ENCODE measurements at places on chromosomes 4 and X.
A peak's percentile ranks its signal among the peaks of the same experiment; 100 is the strongest.

GRCh38 chrX:23656684-23657083 is 10.6 kb upstream of the PRDX4 start:
- no peak for DNase-seq
- H3K4me1 ChIP-seq: no peaks in the 10 kb centered on the region
- H3K27me3 ChIP-seq: no peaks in the 10 kb centered on the region
- no peak overlapping the region for H3K4me3 ChIP-seq

DNA sequence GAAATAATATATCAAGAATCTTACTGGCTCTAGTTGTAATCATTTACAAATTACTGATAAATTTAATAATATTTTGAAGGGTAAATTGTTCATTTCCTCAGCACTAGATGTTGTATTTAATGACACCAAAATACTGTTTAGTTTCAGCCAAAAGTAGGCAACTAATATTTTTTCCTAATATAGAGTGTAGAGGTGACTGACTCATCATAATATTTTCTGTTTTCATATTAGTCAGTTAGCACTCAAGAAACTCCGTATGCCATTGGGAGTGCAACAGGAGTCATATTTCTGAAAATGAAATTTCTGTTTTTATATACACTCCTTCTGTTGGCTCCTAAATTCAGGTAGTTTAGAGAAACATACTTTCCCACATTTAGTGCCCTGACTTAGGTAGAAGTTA is 36.6 kb upstream of the PTPN13 start:
- H3K36me3 ChIP-seq: no peaks in the 10 kb centered on the region
- no peak overlapping the region for H3K27ac ChIP-seq
- H3K27me3 ChIP-seq: peaks cover 10% of the 10 kb centered on the region
- DNase-seq: no peak
- H3K4me3 ChIP-seq: no peak overlapping the region

DNA sequence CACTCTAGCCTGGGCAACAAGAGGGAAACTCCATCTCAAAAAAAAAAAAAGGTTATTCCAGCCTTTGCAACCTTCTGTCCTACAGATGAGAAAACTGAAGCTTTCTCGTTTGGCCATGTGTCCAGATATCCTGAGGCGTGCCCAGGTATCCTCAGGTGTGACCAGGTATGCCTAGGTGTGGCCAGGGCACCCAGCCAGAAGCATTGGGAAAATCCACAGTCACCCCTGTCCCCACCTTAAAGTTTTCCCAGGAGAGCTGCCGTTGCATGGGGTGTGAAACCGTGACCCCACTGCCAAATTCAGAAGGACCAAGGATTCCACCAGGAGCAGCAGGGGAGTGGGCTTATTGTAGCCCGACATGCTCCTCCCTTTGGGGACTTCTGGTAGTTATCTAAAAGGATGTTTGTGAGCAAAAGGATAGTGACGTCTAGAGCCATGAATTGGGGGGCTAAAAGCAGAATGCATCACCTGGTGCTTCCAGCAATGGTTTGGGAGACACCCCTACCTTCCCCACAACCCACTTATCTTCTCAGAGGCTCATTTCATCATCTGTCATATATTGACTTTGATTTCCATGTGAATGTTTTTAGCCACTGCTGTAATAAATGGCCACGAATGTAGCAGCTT is 4.0 kb upstream of the DHRSX start:
- DNase-seq: no peak
- no peak overlapping the region for H3K27ac ChIP-seq
- H3K36me3 ChIP-seq: no peaks in the 10 kb centered on the region
- no peaks in the 10 kb centered on the region for H3K27me3 ChIP-seq

DNA sequence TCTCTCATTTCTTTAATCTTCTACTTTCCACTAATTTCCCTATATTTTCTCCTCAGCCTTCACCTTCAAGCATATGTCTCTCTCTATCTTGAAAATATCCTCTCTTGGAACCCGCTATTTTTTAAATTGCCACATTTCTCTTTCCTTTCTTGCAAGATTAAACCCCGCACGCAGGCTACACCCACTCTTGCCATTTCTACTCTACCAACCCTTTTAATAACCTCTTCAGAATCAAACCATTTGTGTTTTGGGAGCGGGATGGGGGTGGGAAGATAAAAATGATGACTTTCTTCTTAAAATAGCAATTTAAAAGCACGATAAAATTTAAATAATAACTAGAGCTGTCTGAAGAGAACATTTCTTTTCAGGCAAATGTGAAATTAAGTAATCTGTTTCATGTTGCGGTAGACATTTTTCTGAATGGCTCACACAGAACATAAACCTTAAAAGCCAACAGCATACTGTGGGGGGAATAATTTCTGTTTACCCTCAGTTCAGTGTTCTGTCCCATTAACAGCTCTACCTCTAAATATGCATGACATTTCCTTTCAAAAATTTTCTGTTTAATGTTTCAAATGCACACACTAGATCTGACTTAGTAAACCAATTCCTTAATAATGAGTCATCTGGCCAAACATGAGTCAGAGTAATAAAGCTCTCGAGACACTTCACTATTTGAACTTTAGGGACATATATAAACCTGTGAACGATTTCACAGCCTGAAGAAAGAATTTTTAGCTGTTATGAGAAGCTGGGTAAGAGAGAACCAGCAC is 20.5 kb downstream of the ARSJ start:
- no peaks in the 10 kb centered on the region for H3K27me3 ChIP-seq
- H3K4me1 ChIP-seq: peaks cover 4% of the 10 kb centered on the region
- no peak for DNase-seq
- H3K36me3 ChIP-seq: no peaks in the 10 kb centered on the region

- no peak overlapping the region for H3K27ac ChIP-seq
- no peak for DNase-seq
- H3K4me3 ChIP-seq: no peak overlapping the region
- H3K36me3 ChIP-seq: no peaks in the 10 kb centered on the region
Measured at GRCh38 chr4:80925293-80925692, 105.2 kb upstream of the BMP3 start.

DNA sequence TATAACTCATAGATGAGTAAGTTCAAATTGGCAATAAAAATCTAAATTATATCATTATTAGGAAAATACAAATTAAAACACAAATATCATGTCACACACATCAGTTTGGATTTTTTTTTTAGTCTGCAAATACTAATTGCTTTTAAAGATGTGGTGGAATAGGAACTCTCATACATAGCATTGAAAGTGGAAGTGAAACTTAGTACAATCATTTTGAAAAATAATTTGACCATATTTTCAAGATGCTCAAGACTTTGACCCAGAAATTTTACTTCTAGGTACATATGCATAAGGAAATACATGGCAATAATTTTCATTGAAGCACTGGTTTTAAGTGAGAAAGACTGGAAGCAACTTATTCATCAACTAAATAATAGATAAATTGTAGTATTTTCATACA is 147.5 kb upstream of the SMIM31 start:
- no peaks in the 10 kb centered on the region for H3K36me3 ChIP-seq
- H3K4me3 ChIP-seq: no peak overlapping the region
- DNase-seq: no peak
- no peaks in the 10 kb centered on the region for H3K4me1 ChIP-seq
- no peaks in the 10 kb centered on the region for H3K27me3 ChIP-seq

GRCh38 chr4:53861856-53862610 is 202.4 kb downstream of the CHIC2 start:
- no peak overlapping the region for H3K4me3 ChIP-seq
- no peaks in the 10 kb centered on the region for H3K36me3 ChIP-seq
- peak; percentile 45 for DNase-seq
- H3K4me1 ChIP-seq: peaks cover 30% of the 10 kb centered on the region
- H3K27ac ChIP-seq: peak overlapping the region; percentile 65
